ENCODE measurements at places on chromosomes 16 and 17.

DNA sequence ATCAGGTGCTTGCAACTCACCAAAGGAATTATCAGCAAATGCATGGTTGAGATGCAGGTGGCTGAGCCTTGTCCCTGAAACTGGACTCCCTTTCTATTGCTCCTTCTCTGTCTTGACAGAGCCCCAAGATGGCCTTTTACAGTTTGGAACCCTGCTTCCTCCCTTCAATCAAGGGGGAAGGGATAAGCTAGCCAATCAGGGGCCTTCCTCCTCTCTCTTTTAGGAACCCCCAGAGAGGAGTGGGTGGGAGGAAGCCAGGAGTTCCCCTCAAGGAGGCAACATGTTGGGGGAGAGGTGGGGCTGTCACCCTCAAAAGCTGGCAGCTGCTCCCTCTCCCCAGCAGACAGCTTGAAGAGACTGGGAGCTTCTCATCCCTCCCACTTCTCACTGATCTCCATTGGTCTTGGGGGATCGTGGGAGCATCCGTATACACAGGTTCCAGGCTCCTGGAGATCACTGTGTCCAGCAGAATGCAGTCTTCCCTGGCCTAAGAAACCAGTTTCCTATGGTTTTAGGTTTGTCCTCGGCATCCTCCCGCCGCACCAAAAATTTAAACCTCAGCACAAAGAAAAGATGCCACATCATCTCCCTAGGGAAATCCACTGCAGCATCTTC lies 7.2 kb downstream of the RASL10B start:
- no peak for DNase-seq

GRCh38 chr16:66152823-66153393 lies 213.6 kb upstream of the CDH5 start:
- DNase-seq, result no peak

DNA sequence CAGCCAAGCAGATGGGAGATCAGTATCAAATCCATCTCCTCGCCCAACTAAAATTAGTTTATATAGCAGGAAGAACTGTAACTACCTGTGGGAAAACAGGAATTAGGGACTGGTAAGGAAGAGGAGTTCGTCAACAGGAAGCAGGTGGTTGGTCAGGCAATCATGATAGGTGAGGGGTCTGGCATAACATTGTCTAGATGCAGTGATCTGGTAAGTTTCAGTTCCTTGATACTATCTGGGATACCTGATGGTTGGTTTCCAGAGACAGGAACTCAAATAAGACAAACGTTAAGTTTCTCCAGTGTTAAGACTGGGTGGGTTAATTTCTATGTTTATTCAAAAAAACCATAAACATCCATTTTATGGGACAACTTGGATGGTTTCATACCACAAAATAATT lies 53.8 kb downstream of the CEP112 start:
- DNase-seq, result no peak

DNA sequence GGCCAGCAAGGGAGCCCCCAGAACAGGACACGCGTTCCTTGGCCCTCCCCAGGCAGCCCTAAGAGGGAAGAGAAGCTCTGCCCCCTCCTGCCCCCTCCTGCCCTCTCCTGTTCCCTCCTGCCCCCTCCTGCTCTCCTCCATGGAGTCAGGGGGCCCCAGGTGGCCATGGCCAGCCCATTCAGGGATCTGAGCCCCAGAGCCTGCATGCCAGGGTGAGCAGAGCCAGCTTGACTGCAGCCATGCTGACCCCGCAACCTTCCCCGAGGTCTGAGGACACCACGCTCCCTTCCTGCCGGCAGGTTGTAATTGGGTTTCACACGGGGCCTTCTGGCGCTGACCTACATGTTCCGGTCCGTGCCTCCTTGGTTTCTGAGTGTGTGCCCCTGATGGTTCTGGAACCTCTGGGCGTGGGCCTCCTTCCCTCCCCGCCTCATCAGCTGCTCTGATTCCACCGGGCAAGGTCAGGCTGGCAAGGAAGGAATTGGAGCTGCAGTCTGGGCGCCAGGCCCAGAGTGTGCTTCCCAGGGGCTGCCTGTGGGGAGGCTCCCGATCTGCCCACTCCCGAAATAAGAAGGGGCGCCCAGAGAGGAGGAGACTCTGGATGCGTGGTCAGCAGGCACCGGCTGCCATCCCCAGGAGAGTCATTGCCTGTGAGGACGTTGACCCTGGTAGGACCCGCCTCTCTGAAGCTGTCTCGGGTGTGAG lies 23.7 kb upstream of the NPTX1 start:
- no peak for DNase-seq

GRCh38 chr17:8791910-8792270 lies 7.3 kb downstream of the MFSD6L start:
- DNase-seq, result no peak

DNA sequence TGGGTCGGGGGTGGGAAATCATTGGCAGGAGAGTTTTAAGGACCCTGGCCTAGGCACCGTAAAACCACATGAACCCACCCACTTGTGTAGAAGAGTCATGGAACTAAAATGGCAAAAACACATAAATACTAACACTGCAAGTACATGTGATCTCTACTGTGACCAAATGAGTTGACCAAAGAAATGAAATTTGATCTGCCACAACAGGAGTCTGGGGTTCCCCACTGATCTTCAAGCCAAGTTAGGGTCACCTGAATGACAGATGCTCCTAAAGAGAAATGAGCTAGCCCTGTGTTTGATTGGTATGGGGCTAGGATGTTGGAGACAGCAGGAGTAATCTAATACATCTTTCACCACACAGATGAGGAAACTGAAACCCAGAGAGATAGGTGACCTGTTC lies 21.5 kb upstream of the SKAP1 start:
- DNase-seq, result no peak

- no peak for DNase-seq
Observed at GRCh38 chr17:71405101-71405500, 715.7 kb upstream of the SOX9 start.

- no peak for DNase-seq
Observed at GRCh38 chr16:31502981-31503380, 5.2 kb downstream of the RUSF1 start.

DNA sequence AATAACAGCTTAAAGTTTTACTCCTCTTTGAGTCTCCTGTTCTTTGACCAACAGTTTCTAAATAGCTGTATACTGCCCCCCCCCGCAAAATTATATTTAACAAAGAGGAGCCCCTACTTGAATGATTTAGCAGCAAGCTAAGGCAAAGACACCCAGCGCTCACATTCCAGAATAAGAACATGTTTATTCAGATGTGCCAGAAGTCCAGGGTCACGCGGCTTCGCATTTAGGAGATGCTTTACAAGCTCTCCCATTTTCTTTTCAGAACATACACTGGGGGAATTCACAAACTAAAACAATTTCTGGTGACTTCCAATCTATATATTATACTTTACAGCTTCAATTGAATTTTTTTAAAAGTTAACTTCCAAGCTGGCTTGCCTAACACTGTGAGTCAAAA lies 5.3 kb downstream of the PLD6 start:
- DNase-seq, result no peak

GRCh38 chr17:65593855-65594845 lies 32.7 kb upstream of the AXIN2 start:
- no peak for DNase-seq

DNA sequence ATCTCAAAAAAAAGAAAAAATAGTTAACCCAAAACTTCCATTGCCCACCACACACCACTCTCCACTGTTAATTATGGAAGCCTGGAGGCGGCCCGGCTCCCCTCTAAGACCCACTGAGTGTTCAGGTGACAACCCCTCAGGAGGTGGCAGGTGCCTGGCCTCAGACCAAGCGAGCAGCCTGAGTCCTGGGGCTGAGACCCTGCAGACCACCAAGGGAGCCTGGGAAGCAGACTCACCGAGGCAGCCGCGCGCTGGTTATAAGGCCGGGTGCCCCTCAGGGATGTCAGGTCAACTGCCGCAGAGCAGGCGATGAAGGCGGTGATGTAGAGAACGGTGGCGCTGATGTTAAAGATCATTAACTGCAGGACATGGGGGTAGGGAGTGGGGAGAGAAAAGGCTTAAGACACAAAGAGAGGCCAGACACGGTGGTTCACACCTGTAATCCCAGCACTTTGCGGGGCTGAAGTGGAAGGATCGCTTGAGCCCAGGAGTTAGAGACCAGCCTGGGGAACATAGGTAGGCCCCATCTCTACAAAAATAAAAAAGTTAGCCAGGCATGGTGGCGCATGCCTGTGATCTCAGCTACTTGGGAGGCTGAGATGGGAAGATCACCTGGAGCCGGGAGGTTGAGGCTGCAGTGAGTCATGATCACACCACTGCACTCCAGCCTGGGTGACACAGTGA lies 13.3 kb downstream of the ARL2BP start:
- DNase-seq, result no peak

- DNase-seq, result no peak
Observed at GRCh38 chr17:57370037-57370581, 113.8 kb downstream of the MSI2 start.

DNA sequence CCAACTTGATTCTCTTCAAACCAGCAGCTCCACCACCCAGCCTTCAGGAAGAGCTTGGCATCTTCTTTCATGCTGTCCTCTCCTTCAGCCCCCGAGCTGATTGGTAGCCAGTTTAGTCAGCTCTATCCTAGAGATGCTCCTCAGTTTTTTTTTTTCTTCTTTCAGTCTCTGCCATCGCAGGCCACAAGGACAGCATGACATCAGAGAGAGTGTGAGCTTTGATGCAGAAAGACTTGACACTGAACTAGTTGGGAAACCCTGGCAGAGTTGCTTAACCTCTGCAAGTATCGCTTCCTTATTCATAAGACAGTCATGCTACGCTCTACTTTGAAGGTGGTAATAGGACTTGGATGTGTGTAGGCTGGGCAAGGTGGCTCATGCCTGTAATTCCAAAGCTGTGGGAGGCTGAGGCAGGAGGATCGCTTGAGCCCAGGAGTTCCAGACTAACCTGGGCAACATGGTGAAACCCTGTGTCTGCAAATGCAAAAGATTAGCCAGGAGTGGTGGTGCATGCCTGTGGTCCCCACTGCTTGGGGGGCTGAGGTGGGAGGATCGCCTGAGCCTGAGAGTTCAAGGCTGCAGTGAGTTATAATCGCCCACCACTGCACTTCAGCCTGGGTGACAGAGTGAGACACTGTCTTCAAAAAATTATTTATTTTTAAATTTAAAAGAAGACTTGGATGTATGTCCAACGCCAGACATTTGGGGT lies 2.6 kb downstream of the CD300LB start:
- no peak for DNase-seq

DNA sequence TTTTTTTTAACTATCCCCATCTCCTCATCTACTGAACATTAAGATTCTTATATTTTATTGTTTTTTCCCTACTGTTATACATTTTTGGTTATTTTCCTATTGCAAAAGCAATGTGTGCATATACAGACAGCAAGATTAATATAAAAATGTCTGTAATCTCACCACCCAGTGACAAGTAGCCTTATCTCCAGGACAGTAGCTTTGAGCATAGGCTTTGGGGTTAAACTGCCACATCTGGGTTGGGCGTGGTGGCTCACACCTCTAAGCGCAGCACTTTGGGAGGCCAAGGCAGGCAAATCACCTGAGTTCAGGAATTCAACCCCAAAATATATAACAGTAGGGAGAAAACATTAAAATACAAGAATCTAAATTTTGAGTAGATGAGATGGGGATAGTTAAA lies 27.4 kb upstream of the SSTR2 start:
- no peak for DNase-seq

- DNase-seq, result no peak
Observed at GRCh38 chr17:79830303-79830702, 8.9 kb downstream of the CBX4 start.

- DNase-seq, result no peak
Observed at GRCh38 chr17:1347589-1348323, 52.3 kb downstream of the YWHAE start.

- no peak for DNase-seq
Observed at GRCh38 chr17:66520999-66521398, 218.6 kb downstream of the PRKCA start.

DNA sequence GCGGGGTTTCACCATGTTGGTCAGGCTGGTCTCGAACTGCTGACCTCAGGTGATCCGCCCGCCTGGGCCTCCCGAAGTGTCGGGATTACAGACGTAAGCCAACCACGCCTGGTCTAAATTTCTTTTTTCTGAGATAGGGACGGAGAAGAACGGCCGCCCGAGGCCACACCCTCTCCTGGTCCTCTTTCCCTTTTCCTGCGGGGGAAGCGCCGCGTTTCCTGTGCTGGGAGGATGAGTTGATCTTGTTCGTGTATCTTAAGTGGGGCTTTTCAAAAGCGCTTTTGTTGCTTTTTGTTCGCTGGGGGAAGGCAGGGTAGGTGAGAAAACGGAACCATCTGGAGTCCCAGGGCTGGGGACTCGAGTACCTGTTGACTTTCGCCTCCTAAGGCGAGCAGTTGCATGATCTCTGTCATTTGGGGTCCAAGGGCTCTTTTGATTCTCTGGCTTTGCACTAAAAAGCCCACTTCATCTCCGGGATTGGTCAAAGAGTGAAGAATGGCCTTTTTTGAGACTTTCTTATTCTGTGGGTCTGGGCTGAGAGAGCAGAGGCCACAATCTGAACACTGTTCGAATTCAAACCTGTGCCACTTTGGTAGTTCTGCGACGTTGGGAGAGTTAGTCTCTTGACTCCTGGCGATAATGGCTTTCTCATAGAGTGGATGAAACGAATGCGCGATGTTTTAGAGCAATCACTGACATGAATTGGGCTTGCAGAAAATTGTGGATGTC lies 1.3 kb downstream of the FUS start:
- DNase-seq, result no peak

Data from stimulated activated CD4-positive, alpha-beta T cell treated with anti-CD3 and anti-CD28 coated beads, Interleukin-2, amount 100 ng/mL, for 4 hours (primary cell).